Spinal cord (tissue), 10 donors: ENCODE measurements at places on chromosomes 11 and 22.

DNA sequence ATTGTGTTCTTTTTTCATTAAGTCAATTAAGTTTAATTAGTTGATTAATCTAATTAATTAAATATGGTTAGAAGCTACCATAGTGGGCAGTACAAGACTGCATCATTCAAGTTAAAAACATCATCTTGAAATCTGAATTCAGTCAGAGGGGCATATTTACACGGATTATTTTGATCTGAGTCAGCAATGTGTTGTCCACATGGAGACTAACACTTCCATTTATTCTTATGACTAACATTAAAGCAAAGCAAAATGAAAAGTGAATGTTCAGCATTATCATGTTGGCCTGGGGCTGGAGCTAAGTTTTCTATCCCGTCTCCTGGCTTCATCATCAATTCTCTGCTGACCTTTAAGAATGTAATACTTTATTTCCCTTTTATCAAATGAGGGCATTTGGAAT lies 17.3 kb downstream of the FLI1 start:
- DNase-seq: no peak

DNA sequence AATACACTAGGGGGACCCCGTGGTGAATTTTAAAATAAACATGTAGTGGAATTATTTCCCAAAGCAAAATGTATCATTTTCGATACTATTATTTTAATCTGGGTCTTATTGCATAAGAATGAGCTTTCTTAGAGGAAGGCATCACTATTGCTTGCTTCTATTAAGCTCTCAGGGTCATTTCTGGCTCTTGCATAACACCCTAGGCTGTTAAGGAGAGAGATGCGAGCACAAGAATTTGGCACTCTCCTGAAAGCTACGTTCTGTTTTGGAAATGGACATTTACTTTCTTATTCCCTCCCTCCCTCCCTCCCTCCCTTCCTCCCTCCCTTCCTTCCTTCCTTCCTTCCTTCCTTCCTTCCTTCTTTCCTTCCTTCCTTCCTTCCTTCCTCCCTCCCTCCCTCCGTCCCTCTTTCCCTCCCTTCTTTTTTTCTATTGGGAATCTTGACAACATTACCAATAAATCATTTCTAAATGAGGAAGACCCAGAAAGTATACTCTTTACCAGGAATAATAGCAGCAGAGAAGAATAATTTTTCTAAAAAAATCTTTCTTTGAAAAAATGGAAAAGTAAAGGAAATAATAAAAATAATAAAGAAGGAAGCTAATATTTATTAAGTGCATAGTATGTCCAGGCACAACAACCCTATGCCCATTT lies 83.6 kb upstream of the BDNF start:
- no peak for DNase-seq

DNA sequence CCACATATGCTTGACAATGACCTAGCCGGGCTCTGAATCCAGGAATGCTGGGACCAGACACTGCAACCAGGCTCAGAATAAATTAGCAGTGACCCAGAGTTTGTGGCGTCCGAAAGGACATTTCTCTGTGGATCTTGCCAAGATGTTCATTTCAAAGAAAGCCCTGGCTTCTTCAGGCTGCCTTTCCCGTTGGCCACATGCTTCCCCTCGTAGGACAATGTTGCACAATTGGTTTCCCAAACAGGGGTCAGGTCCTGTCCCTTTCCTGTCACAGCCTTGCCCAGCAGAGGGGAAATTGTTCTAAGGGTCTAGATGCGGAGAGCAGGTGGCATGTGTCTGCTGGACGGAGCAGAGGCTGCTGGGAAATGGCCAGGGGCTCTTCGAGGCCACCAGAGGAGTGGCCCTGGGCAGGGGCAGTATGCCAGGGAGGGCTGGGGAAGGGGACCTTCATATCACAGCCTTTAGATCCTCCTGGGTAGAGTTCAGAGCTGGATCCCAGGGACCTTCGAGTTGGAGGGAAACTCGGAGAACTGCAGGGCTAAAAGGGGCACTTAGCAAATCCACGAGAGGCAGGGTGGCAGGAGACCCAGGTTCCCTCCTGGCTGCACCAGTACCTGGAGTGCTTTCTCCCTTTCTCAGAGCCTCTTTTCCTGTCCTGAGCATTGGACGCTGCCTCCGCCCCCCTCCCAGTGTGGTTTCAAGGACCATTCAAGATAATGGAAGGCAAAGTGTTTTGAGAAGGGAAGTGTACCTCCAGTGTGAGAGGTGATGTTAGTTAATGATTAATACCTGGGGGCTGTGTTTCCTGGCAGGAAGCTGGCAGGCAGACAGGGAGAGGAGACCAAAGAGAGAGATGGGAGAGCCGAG lies 42.3 kb downstream of the C11orf96 start:
- no peak for DNase-seq

- no peak for DNase-seq
Observed at GRCh38 chr22:44393066-44393465, 80.3 kb upstream of the SHISAL1 start.

- peak; percentile 24 for DNase-seq
Observed at GRCh38 chr11:105673089-105673488, 63.2 kb downstream of the GRIA4 start.

DNA sequence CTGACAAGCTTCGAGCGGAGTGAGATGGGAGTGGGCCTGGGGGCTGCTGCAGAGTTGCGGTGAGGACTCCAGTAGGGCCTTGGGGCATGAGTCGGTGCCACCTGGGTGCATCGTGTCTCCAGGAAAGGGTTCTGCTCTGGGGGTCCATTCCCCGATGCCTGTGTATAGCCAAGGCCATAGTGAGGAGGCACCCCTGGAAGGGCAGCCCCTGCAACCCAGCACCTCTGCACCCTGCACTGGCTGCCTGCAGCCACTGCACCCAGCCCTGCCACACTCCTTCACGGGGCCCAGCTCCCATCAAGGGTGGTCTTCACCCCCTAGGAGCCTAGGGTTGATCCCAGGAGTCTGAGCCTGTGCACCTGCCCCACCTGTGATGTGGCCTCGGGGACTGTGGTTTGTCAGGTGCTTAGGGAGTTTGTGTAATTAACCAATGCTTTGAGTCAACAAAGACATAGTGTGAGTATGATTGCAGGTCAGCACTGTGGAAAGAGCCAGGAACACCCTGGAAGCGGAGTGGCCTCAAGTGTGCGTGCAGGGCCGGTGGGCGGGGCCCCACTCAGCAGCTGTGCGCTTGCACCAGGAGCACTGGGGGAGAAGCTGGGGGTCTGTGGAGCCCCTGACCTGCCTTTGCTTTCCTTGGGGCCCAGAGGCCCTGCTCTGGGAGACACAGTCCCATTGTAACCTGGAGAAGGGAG lies 1299.3 kb downstream of the BRD1 start:
- no peak for DNase-seq

DNA sequence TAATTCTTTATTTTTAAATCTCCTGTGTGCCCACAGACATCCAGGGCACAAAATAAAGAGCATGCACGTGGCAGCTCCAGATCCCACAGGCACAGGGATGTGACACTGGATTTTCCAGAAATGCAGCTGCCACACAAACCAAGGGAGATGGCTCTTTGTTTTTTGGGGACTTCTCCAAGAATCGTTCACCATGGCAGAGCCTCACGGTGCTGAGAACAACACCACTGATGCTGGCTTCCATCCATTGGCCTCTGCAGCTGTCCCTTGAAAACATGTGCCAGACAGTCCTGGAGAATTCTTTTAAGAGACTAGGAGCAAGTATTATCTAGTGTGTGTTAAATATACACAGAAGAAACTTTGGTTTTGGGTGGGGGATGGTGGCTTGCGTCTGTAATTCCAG lies 108.4 kb upstream of the SLC22A12 start:
- peak; percentile 66 for DNase-seq

- DNase-seq: no peak
Observed at GRCh38 chr11:103433386-103434072, 324.3 kb downstream of the DYNC2H1 start.

GRCh38 chr22:49521787-49522224 lies 305.9 kb downstream of the BRD1 start:
- no peak for DNase-seq

- no peak for DNase-seq
Observed at GRCh38 chr11:94272738-94273313, 31.6 kb upstream of the IZUMO1R start.

- no peak for DNase-seq
Observed at GRCh38 chr22:35777335-35777975, 59.8 kb downstream of the APOL5 start.

GRCh38 chr22:26887916-26888315 lies 230.5 kb downstream of the MIAT start:
- DNase-seq: no peak

DNA sequence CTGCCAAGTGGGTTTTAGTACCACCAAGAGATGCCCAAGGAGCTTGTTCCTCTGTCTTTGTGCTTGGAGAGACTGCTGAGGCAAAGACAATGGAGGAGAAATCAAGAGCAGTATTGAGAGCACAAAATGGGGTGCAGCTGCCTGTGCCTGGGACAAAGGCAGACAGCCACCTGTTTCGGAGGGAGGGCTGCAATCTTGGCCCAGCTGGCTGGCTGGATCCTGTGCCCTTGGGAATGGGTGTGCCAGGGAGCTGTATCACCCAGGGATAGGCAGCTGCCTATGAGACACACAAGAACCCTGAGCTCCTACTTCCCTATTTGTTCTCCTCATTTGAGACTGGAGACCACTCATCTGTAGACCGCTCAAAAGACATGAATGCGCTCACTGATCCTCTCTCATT lies 23.3 kb upstream of the CHRM4 start:
- DNase-seq: no peak

DNA sequence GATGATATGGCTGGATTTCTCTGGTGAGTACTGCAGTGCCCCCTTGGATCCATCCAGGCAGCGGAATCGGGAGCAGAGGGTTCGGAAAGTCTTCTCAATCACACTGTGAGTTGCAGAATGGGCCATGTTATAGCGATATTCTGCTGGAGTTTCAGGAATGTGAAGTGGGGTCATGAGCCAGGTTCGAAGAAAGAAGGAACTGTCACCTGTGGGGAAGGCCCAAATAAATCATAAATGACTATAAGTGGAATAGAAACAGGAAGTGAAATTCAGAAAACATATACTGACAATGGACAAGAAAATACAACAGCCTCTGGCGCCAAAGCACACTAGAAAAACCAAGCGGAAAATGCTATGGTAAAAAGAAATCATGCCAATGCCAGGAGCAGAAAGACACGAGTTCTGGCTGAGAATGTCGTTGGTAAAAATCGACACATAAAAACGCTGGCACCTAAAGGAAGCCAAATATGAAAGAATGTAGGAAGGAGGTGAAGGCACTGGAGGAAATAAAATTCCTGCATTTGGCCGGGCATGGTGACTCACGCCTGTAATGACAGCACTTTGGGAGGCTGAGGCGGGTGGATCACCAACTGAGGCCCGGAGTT lies 10.0 kb upstream of the AMBRA1 start:
- no peak for DNase-seq

DNA sequence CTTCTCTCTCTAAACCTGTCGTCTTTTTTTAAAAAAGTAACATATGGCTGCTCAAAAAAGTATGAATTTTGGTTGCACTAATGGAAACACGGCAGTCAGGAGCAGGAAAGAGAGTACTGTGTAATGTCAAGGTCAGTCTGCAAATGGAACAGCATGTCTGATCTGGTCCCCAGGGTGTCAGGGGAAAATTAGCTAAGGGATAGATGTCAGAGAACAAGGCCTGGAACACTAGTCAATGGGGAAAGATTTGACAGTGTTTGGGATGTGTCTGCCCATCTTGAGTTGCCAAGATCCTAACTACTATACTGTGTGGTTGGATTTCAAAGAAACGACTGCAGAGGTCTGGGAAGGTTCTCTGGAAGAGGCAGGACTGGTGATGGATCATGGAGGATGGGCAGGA lies 65.7 kb upstream of the PHOX2A start:
- no peak for DNase-seq

GRCh38 chr11:35711173-35711910 lies 48.8 kb downstream of the TRIM44 start:
- no peak for DNase-seq

DNA sequence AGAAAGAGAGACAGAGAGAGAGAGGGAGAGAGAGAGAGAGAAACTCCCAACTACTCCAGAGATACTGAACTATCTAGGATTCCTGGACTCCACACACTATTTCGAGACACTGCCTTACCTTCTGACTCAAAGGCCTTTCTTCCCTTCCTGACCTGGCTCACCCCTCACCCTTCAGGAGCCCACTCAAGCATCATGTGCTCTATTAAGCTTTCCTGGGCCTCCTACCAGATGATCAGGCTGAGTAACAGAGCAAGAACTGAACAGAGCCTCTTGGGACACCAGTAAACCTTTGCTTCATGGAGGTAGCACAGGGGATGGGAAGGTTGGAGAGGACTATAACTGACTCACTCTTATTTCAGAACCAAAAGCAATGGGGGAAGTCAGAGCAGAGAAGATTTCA lies 31.4 kb downstream of the PLEKHA7 start:
- no peak for DNase-seq

- DNase-seq: no peak
Observed at GRCh38 chr11:33125025-33125424, 36.3 kb downstream of the CSTF3 start.

DNA sequence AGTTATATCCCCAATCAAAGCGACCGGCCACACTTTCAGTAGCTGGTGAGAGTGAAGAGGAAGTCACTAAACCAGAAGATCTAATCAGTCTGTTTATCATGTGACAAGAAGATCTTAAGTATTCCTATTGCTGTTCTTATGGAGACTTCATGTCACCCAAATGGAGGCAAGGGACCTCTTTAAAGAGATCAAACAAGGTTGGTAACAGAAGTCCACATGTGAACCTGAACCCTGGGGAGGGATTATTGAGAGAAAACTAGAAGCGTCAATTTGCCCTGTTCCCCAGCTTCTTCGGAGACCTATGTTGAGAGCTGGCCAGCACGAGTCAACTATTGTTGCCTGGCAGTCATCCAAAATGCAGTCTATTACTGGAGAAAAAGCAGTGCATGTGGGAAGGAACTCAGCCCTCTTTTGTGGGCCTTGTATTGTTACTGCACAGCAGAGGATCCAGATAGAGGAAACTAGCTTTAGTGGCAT lies 76.9 kb upstream of the CTSC start:
- DNase-seq: peak; percentile 78

DNA sequence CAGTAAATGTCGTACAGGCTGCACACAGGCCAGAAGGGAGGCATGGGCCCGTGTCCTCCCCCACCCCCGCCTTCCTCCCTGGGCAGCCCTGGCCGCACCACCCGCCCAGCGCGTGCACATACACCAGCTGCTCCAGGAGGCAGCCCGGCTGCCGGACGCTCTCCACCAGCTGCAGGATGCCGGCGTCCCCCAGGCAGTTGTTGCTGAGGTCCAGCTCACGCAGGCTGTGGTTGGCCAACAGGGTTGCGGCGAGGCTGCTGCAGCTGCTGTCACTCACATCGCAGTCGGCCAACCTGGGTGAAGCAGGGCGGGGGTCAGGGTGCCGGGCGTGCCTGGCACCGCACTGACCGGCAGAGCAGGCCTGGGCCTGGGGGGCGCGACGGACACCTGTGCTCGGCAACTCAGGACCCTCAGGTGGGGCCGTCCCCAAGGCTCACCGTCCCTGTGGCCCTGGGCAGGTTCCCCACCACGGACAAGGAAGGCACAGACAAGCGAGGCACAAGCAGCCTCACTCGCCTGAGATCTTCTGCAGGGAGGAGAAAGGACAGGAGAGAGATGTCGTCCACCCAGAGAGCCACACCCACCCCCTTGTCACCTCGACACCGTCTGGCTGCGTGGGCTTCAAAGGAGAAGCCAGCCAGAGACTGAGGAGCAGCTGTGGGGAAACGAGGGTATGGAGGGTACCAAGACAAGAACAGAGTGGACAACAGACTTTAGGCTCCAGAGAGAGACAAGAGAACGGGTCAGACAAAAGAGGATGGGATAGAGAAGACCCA lies 12.1 kb downstream of the RNH1 start:
- DNase-seq: no peak
